T-helper 17 cell (primary cell): ENCODE measurements at places on chromosomes 12 and 14. TPM values are rescaled to one million over a fixed set of nuclear protein-coding genes. Genes with fewer than 3 reads are reported as not detected.
A peak's percentile ranks its signal among the peaks of the same experiment; 100 is the strongest.

- H3K36me3 ChIP-seq, result no peaks in the 10 kb centered on the region
- peaks cover 39% of the 10 kb centered on the region for H3K4me1 ChIP-seq
- no peaks in the 10 kb centered on the region for H3K27me3 ChIP-seq
- no peak for DNase-seq
These were observed 883 bp upstream of the CDCA4 start for GRCh38 chr14:105021656-105022275.

DNA sequence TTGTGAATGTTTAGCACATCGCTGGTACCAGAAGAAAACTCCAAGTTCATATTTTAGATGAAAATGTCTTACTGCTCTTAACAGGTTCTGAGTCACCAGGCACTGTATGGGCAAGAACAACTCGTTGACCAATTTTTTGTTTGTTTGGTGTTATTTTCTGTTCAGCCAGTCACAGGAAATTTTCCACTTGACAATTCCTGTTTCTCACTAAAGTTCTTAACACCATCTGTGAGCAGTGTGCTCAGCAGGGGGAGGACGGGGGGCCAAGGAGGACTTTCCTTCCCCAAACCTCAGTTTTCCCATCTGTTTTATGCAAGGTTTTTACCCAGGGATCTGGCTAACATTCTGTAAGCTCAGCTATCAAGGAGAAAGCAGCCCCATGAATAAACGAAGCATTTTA, 3.0 kb downstream of the NUAK1 start:
- DNase-seq, result no peak
- no peak overlapping the region for H3K4me3 ChIP-seq
- peaks cover 84% of the 10 kb centered on the region for H3K27me3 ChIP-seq
- H3K4me1 ChIP-seq, result peaks cover 10% of the 10 kb centered on the region

The CMKLR1 gene
- not detected for total RNA-seq

DNA sequence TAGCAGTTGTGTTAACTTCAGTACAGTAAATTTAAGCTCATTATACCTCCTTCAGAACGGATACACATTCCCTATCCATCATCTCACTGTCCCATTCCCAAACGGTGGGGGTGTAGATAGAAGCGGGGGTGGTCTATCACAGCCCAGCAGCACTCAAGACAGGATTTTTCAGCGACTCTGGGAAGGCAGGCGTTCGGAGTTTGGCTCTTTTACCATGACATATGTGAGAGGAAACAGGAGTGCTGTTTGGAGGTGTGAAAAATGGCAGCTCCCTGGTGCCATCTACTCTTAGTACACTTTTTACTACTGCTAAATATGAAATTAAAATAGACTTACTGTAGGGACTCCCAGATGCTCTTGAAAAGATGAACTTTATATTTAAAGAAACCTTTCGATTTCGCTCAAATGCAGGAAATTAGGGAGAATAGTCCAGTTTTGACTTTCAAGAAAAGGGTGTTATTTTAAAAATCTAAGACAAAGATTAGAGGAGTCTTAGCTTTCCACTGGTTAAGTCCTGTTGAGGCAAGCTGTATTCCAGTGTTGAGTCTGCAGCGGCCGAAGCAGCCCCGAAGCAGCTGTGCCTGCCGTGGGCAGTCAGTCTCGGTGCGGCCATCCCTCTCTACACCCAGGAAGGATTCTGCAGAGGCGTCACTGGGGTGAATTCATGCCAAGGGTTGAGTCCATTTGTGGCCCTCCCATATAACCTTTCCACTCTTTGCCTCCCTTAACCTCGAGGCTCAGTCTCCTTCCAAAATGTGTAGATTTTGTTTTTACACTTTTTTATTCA, 42.1 kb downstream of the KCNMB4 start:
- DNase-seq, result no peak
- H3K36me3 ChIP-seq, result no peaks in the 10 kb centered on the region
- H3K4me3 ChIP-seq, result no peak overlapping the region
- H3K27ac ChIP-seq, result no peak overlapping the region
- H3K4me1 ChIP-seq, result no peaks in the 10 kb centered on the region

- DNase-seq, result no peak
- peaks cover 70% of the 10 kb centered on the region for H3K4me1 ChIP-seq
- peak overlapping the region; percentile 97 for H3K27ac ChIP-seq
- H3K4me3 ChIP-seq, result peak overlapping the region; percentile 99
- H3K36me3 ChIP-seq, result peaks cover 5% of the 10 kb centered on the region
- no peaks in the 10 kb centered on the region for H3K27me3 ChIP-seq
These were observed 1.2 kb downstream of the ITGB7 start for GRCh38 chr12:53205747-53206419.

DNA sequence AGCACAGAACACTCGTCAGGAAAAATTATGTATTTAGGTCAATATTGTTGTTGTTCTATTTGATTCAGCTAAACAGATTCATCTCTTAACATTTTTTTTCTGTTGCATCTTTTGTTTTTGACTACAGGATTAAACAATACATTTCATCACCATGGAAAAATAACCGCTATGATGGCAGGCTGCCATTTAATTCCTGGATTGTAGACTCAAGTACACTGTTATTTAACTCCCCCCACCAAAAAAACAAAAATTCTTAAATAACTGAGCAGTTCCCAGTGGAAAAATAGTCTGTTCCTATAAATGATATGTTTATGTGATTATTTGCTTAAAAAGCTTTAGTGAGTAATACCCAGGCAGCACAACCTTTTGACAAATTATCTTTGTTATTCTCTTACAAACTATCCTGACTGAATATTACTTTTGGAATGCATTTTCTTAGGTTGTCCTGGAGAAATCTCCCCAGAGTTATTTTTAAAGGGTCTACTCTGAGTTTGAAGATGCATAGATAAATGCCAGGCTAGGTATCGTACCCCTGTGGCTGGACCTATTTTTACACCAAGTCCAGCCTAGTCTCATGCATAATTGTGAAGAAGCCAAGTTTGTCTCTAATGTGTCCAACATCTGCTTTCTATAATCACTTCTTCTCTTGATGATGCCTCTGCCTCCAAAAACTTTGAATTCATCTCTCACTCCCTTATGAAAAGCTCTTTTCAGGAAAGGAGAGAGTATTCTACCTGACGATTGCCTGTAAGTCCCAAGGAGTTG, 3.7 kb downstream of the KERA start:
- no peak for DNase-seq
- peaks cover 3% of the 10 kb centered on the region for H3K4me1 ChIP-seq
- H3K4me3 ChIP-seq, result no peak overlapping the region
- H3K36me3 ChIP-seq, result no peaks in the 10 kb centered on the region

GRCh38 chr12:110844551-110845338, 2.0 kb upstream of the CCDC63 start:
- peaks cover 38% of the 10 kb centered on the region for H3K27me3 ChIP-seq
- no peaks in the 10 kb centered on the region for H3K36me3 ChIP-seq
- H3K4me1 ChIP-seq, result peaks cover 5% of the 10 kb centered on the region
- no peak overlapping the region for H3K4me3 ChIP-seq

DNA sequence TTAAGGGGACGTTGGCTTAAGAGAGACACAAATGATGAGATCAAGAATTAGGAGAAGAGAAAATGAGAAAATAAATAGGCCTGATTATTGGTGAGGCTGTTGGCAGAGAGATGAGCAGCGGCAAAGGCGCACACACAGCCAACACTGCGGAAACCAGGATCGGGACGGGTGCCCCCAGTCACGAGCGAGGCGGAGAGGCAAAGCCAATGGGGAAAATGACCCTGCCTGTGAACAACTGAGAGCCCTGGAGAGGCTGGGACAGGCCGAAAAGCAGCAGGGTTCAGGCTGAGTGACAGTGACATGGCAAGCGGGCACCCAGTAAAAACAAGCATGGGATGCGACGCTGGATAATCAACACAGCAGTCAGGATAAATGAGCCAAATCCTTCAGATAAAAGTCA, 21.0 kb downstream of the SLC15A4 start:
- peaks cover 12% of the 10 kb centered on the region for H3K4me1 ChIP-seq
- no peak overlapping the region for H3K4me3 ChIP-seq
- H3K27ac ChIP-seq, result no peak overlapping the region
- DNase-seq, result no peak
- H3K27me3 ChIP-seq, result no peaks in the 10 kb centered on the region
- H3K36me3 ChIP-seq, result peaks cover 14% of the 10 kb centered on the region

DNA sequence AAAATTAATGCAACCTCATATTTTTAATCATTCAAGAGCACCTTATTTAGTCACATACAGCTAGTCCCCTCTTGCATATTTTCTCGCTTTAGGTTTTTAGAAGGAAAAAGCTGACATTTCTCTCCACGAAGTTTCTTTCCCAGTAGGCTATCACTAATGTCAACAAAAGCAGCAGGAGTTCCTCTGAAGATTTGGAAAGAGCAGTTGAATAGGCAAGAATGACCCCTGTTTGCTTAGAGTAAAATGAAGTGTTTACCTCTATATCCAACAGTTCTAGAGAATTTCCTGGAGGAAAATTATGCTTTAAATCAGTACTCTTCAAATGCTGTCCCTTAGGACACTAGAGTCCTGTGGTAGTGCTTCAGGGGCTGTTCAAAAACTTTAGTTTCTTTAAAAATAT, 188.1 kb upstream of the PRKD1 start:
- no peak overlapping the region for H3K27ac ChIP-seq
- no peaks in the 10 kb centered on the region for H3K36me3 ChIP-seq
- no peaks in the 10 kb centered on the region for H3K27me3 ChIP-seq
- DNase-seq, result no peak
- H3K4me3 ChIP-seq, result no peak overlapping the region

The TMEM253 gene
- not detected for total RNA-seq

- H3K27me3 ChIP-seq, result no peaks in the 10 kb centered on the region
- peaks cover 55% of the 10 kb centered on the region for H3K4me1 ChIP-seq
- H3K4me3 ChIP-seq, result peak overlapping the region; percentile 89
These were observed 42.0 kb downstream of the TRAF3 start for GRCh38 chr14:102819176-102819628.

DNA sequence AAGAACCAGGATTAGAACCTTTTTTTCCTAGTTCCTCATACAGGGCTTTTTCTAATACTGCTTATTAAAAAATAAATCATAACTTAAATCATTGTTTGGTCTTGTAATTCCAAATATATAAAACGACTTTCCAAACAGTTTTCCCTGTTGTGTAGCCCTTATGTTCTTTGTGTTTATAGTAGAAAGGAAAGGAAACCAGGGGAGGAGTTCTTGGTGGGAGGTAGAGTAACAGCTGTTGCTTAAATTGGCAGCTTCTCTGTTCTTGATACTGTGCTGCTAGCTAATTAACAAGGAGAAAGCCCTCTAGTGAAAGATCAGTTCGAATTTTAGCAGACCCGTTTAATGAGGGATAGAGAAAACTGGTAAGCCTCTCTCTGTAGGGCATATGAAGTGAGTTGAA, 15.0 kb downstream of the SRP54 start:
- peak overlapping the region; percentile 21 for H3K27ac ChIP-seq
- H3K27me3 ChIP-seq, result no peaks in the 10 kb centered on the region
- peaks cover 9% of the 10 kb centered on the region for H3K4me1 ChIP-seq
- H3K4me3 ChIP-seq, result no peak overlapping the region
- peaks cover 5% of the 10 kb centered on the region for H3K36me3 ChIP-seq

The JPH4 gene
- total RNA-seq, result not detected

The ENTPD5 gene
- 8.3 TPM for total RNA-seq

DNA sequence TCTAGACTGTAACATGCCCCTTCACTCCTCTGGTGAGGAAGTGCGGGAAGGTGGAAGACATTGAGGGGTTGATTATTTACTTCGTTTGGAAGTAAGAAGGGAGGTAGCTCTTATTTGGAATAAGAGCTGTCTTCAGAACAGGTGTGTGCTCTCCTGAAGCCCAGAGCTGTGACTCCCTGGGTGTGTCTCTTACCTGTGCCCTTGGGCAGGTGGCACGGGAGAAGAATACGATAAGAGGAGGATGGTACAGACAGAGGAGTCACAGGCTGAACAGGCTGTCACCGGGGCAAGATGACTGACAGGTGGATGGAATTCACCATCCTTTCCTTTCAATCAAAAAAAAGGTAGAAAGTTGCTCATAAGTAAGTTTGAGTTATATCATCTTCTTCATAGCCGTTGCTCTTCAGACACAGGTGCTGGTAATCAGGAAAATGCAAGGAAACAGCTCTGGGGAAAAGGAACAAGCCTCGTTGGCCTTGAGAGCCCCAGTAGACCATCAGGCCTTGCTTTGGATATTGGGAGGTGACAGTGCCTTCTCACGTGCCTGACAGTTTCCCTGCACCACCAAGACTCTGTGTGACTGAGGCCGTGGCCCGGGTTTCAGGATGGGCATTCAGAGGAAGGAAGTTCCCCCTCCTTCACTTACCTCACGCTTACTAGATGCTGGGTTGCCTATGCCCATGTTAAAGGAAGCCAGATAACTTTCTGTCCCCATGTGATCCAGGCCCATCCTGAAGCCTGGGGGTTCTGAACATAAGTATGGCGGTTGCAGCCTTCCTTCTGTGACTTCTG, 120.4 kb downstream of the ETV6 start:
- peaks cover 4% of the 10 kb centered on the region for H3K36me3 ChIP-seq
- DNase-seq, result no peak
- H3K4me1 ChIP-seq, result peaks cover 61% of the 10 kb centered on the region
- no peaks in the 10 kb centered on the region for H3K27me3 ChIP-seq
- peak overlapping the region; percentile 96 for H3K27ac ChIP-seq
